ENCODE measurements at places on chromosomes 1 and 21.
A peak's percentile ranks its signal among the peaks of the same experiment; 100 is the strongest.

DNA sequence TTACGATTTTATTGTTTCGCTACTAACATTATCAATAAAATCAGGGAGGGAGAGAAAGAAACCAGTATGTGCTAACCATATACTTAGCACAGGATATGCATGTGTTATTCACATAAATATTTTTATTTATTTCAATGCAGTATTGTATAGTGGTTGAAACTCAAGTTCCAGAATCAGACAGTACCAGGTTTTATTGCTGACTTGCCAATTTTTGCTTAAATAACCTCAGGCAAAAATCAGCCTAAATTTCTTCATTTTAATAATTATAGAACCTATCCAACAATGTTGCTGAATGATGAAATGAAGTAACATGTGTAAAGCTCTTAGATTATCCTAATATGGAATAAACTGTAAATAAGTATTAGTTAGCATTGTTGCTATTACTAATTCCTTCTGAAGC, 61.4 kb upstream of the LRRC7 start:
- DNase-seq = no peak

- DNase-seq = no peak
These were observed 137.6 kb downstream of the ZMYM4 start for GRCh38 chr1:35406103-35406502.

DNA sequence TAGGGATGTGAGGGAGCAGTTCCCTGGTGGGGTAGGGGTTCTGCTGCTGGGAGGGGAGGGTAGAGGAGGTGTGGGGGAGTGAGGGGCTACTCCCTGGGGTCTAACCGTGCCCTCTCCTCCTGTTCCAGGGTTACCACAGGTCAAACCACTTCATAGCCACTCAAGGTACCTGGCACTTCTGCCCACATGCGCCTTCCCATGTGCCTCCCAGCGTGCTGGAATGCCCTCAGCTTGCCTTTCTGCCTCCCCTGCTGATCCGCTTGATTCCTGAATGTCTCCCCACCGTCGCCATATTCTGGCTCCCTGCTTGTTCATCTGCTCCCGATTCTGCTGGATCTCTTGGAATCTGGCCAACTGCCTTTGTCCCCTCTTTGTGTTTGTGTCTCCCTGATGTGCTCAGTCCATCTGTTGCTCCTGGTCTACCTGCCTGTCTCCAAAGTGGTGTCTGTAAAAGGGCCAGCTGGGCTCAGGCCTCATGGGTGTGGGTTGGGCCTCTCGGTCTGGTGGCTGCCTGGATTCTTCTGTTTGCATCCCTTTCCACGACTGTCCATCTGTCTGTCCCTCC, 74.4 kb downstream of the PTPRU start:
- no peak for DNase-seq

GRCh38 chr1:214665606-214666110, 62.7 kb downstream of the CENPF start:
- DNase-seq = peak; percentile 64

DNA sequence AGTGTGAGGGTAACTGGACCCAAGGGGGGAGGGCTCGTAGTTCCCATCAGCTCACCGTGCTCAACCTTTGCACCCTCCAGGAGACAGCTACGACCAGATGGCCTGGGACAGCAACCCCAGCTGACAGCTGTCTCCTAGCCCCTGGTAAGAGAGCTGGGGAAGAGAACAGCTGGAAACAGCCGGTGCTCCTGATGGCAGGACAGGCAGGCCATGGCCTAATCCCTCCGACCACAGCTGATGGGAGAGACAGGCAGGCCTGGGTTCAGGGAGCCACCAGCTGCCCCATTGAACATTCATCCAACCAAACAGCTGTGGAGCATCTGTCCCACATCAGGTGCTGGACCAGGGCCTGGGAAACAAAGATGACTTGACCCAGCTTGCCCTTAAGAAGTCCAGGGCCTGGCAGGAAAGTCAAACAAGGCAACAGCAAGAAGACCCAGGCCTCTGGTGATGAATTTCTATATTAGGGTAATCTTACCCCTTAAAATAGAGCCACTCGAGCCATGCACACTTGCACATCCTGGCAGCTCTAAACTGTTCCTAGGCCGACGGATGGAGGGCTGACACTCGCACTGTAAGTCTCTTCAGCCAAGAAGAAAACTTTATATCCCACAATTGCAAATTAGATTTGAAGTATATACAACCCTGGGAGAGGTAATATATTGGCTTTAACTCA, 12.2 kb downstream of the OLFML2B start:
- DNase-seq = no peak

GRCh38 chr1:58430421-58431275, 115.9 kb downstream of the OMA1 start:
- DNase-seq = peak; percentile 57

GRCh38 chr1:107526524-107527198, 385.8 kb downstream of the NTNG1 start:
- DNase-seq = no peak

DNA sequence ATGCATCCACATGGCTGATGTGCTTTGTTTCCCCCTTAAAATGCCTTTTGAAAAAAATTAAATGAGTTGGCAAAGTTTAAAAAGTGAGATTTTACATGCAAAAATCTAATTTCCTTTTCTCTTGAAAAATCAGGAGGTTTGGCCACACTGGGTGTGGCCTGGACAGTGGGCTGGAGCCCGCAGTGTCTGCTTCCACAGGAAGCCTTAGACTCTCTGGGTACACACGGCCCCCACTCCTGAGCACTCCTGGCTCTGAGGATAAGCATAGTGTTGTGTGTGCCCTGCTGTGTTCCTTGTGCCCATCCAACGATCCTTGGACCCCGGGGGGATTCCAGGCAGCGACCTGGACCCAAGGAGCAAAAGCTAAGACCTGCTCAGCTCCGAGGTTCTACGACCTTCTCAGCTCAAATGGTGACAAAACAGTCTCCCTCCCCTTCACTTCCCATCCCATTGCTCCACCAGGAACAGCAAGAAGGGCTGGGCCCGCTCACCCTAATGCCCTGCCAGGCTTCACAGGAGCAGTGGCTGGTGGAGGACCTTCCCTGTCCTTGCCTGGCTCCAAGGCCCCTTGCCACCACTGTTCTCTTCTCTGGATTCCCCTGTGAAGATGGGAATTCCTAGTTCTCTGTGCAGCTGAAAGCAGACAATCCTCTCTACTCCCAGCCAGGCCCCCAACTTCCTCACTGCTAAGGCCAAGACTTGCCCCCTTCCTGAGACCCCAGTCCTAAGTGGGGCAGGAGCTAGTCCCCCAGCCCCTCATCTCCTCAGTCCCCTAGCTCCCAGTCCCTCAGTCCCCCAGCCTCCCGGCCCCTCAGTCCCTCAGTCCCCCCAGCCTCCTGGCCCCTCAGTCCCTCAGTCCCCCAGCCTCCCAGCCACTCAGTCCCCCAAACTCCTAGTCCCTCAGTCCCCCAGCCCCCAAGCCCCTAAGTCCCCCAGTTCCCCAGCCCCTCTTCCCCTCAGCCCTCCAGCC, 395.8 kb downstream of the PTPRU start:
- DNase-seq = no peak

- no peak for DNase-seq
These were observed 363.6 kb upstream of the VAMP3 start for GRCh38 chr1:7407544-7407895.

GRCh38 chr1:60436186-60436585, 362.6 kb upstream of the C1orf87 start:
- no peak for DNase-seq

GRCh38 chr1:189431447-189431846, 1046.2 kb downstream of the BRINP3 start:
- peak; percentile 30 for DNase-seq

DNA sequence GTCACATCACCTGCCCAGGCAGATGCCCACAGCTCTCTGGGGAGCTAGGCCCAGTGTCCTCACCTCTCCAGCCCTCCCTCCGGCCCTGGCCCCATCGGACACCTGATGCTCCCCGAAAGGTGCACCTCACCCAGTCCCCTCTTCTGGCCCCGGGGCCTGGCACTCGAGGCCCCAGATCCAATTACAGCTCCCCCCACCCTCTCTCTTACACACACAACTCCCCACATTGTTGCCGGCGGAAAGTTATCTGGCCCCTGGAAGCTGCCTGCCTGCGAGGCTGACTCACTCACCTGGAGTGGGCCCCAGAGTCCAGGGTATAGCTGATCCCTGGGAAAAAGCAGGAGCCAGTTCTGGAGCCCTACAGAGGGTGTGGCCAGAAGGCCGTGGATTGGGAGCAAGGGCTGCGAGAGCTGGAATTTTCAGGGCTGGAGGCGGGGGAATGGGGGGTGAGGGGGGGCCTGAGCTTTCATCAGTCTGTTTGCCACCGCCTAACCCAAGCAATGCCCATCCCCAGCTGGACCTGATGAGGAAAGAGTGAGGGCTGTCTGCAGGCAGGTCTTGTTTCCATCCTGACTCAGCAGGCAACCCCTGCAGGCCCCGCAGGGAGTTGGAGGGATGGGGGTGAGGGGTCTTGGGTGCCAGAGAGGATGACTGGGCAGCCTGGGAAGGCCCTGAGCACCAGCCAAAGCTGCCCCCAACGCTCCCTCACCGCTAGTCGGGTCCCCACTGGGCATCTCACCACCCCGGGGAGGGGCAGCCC, 948 bp downstream of the FBXO2 start:
- DNase-seq = peak; percentile 49

- no peak for DNase-seq
These were observed 66.5 kb downstream of the RYR2 start for GRCh38 chr1:237108297-237109040.

DNA sequence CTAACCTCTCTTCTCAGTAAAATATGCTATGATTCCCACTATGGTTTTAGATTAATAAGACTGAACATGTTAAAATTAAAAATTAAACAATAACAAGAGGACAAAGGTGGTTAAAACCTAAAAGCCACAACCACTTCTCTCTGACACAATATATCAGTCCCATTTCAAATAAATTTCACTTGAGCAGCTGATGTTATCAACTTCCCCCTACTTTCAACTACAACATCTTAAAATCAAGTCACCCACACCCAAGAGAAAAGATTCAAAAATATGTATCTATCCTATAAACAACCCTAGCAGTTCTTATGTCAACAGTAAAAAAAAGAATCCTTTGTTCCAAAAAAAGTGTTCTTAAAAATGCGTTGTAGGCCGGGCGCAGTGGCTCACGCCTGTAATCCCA, 7.5 kb downstream of the PUM1 start:
- no peak for DNase-seq

DNA sequence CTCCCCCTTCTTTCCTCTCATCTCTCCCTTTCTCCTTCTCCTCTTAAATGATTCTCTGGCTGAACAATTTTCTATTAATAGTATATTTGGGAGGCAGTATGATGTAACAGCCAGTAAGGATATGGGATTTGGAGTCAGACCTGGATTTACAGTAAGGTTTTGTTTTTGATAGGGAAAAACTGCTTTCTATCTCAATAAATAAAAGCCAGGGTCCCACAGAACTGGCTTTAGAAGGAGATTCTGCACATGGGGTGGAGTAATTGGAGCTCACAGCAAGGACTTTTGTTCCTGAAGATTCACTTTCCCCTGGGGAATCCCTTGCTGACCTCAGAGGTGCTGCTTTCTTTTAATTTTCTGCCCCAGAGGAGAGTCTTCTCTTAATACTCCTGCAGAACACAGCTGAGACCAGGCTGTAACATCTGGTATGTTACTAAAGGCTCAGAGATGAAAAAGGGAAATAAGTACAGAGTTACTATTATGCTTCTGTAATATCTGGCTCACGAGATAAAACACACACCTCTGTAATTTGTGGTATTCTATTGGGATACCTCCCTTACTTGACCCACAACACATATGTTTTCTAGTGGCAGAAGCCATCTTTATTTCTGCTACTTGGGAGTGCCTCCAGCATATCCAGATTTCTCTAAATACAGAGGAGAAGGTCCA, 13.4 kb downstream of the EPB41 start:
- DNase-seq = peak; percentile 16

- peak; percentile 100 for DNase-seq
These were observed 23.1 kb upstream of the UMODL1 start for GRCh38 chr21:42047821-42048613.

- no peak for DNase-seq
These were observed 32.5 kb downstream of the PLEKHO1 start for GRCh38 chr1:150182247-150182646.

DNA sequence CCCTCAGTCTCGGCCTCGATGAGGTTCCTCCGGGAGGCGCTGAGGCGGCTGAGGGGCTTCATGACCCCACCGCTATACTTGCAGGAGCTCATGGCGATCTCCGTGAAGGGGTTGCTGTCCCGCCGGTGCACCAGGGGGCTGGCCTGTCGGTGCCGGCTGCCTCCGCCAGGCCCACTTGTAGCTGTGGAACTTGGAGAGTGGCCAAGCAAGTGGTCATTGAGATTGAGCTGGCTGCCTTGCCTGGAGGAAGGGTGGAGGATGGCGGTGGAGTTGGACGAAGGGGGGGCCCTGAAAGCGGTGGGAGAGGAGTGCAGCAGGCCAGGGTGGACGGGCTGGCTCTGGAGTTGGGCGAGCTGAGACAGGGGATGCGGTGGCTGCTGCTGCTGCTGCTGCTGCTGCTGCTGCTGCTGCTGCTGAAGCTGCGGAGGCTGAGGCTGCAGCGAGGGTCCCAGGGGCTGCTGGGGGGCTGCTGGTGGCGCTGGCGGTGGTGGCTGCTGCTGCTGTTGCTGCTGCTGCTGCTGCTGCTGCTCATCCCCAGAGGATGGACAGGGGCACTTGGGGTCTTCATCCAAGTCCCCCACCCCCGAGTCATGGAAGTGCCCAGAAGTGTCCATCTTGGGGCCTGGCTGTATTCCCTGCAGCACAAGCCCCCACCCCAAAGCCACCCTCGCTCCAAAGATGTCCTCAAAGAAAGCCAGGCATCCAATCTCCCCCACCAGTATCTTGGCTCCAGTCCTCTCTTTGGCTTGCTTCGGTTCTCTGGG, 548 bp downstream of the KCNN3 start:
- DNase-seq = peak; percentile 42

- DNase-seq = no peak
These were observed 730.3 kb downstream of the PTPRU start for GRCh38 chr1:29966526-29967045.

- no peak for DNase-seq
These were observed 204.1 kb downstream of the COL24A1 start for GRCh38 chr1:85952460-85952859.

DNA sequence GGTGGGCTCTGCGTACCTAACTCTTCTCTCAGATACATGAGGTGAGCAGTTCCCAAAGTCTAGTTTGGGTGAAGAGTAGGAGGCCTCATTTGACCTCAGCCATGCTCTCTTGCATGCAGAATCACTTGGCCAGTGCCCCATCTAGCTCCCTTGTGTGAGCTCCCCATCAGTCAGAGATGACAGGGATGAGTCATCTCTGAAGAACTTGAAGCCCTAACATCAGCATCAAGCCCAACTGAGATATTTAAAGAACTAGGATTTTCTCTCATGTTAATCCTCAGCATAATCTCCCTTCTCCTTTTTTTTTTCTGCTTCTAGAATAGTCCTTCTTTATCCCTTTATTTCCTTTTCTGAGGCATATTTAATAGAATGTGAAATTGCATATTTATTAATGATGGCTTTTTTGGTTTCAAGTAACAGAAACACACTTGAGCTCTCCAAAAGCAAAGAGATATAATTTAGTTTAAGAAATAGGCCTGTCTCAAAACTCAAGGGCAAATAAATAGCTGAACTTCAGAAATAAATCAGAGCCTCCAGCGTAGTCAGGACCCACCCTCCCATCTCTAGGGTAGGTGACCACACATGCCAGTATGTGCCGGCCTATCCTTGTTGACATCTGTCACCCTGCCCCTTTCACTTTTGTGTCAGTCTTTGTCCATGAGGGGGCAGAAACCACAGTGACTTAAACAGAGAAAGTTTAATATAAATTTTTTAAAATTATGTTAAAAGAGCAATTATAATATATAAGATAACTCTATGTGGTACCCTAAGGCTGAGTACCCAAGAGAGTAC, 112.3 kb downstream of the TSEN15 start:
- DNase-seq = peak; percentile 78

GRCh38 chr1:226033582-226033981, 28.9 kb upstream of the H3-3A start:
- DNase-seq = no peak

GRCh38 chr1:211738691-211739301, 63.4 kb upstream of the NEK2 start:
- DNase-seq = peak; percentile 37

All from astrocyte (in vitro differentiated cells and primary cell).